Activated CD8-positive, alpha-beta memory T cell treated with anti-CD3 and anti-CD28 coated beads for 4 hours (primary cell): ENCODE measurements at places on chromosomes 11 and 22.

DNA sequence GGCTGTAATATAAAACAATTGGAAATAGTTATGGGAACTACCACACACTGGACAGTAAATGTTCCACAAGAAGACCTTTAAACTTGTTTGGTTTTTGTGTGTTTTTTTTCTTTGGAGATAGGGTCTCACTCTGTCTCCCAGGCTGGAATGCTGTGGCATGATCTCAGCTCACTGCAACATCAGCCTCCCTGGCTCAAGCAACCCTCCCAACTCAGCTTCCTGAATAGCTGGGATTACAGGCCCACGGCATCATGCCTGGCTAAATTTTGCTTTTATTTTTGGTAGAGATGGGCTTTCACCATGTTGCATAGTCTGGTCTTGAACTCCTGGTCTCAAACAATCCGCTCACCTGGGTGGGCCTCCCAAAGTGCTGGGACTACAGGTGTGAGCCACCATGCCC is 121.0 kb downstream of the MPPED2 start:
- DNase-seq: no peak

DNA sequence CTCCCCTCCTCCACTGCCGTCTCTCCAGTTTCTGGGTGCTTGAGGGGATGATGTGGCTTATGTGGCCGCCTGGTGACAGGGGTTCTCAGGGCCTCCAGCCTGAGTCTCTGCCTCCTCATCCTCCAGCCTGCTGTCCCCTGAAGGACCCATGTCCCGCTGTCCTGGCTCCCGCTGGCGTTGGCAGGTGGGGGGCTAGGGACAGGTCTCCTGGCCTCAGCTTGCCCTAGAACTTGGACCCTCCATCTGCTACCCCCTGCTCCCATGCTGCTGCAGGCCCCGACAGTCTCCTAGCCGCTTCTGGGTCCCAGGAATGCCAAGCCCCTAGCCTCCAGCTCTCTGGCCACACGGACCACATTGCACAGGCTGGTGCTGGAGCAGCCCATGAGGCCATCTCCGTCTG is 13.9 kb upstream of the CELSR1 start:
- DNase-seq: no peak

GRCh38 chr22:19815093-19815822 is 39.4 kb downstream of the GNB1L start:
- no peak for DNase-seq

- no peak for DNase-seq
Measured at GRCh38 chr11:124834526-124835180, 30.6 kb upstream of the ROBO3 start.
